ENCODE measurements at places on chromosomes 7 and 10.

GRCh38 chr7:21767300-21767900 lies 178.3 kb downstream of the CDCA7L start:
- peak; percentile 55 for DNase-seq

- DNase-seq: no peak
Measured at GRCh38 chr7:158680754-158681153, 23.9 kb downstream of the NCAPG2 start.

DNA sequence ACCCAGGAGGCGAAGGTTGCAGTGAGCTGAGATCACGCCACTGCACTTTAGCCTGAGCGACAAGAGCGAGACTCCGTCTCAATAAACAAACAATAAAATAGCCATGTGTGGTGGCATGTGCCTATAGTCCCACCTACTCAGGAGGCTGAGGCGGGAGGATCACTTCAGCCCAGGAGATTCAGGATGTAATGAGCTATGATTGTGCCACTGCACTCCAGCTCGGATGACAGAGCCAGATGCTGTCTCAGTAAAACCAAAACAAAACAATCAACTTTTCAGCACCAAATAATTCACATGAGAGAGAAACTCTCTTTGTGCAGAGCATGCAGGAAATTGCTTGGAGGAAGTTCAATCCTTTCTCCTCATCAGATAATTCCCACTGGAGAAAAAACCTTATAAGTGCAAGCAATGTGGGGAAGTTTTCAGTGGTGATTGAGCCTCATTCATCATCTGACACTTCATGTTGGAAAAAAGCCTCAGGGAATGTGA lies 13.4 kb upstream of the FIS1 start:
- DNase-seq: peak; percentile 43

GRCh38 chr10:69088801-69089501 lies 1.0 kb downstream of the SRGN start:
- DNase-seq: peak; percentile 78

DNA sequence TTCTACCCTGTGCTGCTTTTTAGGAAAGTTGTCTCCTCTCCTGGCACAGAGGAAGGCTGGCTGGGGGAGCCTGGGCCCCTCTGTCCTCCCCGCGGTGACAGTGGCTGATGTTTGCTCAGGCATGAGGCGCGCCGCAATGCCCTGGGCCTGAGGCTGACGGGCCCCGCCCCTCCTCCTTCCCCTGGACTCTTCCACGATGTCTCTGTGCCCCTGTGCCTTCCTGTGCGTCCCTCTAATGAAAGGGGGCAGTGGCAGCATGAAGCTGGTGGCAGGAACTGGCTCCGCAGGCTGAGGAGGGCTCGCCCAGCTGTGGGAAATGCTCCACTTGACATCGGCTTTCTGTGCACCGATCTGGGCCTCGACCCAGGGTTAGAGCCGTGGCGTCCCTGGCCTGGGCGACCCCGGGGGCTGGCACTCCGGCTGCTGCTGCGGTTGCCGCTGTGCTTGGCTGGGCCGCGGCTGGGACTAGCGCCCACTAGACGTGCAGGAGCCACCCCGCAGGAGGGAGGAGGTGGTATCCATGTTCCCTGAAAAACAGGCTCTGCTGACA lies 67.9 kb downstream of the ZNF680 start:
- no peak for DNase-seq

GRCh38 chr10:35639021-35639727 lies 2.9 kb downstream of the FZD8 start:
- no peak for DNase-seq

DNA sequence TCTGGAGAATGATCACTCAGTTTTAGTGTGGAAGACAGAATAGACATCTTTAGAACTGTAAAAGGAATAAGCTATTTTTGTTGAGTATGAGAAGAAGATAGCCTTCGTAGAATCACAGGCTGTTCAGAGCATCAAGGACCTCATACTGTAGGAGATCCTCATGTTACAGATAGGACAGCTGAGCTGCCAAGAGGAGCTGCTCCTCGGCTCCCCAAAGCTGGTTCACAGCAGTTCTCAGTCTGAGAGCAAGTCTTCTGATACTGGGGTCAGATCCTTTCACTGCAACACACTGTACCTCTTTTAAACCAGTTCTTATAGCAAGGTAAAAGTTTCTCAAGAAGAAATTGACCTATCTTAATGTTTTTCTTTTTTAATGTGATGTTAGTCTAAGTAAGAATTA lies 17.1 kb downstream of the CCNY start:
- DNase-seq: no peak

- DNase-seq: peak; percentile 43
Measured at GRCh38 chr10:78178940-78179339, 145.3 kb downstream of the RPS24 start.

- DNase-seq: peak; percentile 99
Measured at GRCh38 chr7:120052884-120053382, 220.0 kb upstream of the KCND2 start.

GRCh38 chr7:124366118-124366517 lies 333.3 kb upstream of the TMEM229A start:
- DNase-seq: no peak

- DNase-seq: peak; percentile 23
Measured at GRCh38 chr10:36345807-36346206, 703.7 kb upstream of the FZD8 start.

- peak; percentile 77 for DNase-seq
Measured at GRCh38 chr7:148941598-148942275, 57.6 kb upstream of the EZH2 start.

DNA sequence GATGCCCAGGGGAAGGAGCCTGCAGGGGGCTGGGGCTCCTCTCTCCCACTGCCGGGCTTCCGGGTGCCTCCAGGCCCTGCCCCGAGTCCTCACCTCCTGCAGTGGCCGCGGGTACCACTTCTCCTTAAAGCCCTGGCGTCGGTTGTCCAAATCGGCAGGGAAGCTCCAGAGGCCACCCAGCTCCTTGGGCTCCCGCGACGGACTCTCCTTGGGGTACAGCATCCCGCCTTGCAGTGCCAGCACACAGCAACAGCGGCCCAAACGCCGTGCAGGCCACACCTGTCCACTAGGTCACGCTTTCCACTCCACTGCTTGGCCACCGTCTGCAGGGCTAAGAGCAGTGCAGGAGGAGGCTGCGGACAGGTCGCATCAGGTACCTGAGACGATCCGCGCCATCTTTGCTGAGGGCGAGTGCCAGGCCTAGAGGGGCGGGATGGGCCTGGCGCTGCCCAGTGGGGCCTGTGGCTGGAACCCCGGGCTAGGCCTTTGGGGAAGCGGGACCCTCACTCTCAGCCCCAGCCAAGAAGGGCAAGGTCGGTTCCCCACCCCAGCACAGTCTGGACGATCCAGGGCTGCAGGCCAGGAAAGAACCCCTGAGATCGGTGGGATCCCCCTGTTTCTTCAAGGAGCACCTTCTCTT lies 47.7 kb upstream of the ZNF479 start:
- DNase-seq: no peak

DNA sequence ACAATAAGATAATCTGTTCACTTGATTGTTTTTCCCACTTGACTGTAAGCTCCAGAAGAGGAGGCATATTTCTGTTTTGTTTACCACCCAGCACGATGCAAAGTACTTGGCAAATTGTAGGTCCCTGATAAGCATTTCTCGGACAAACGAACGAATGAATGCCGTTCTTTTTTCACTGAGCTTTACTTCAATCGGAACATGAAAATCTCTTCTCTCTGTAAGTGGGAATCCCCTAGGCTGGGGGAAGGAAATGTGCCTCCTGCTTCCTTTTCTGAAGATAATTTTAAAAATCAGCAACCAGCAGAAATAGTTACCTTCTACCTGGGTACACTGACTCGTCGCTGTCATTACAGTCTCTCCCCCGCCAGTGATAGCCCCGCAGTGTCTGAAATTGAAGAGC lies 102.9 kb downstream of the AOAH start:
- no peak for DNase-seq

DNA sequence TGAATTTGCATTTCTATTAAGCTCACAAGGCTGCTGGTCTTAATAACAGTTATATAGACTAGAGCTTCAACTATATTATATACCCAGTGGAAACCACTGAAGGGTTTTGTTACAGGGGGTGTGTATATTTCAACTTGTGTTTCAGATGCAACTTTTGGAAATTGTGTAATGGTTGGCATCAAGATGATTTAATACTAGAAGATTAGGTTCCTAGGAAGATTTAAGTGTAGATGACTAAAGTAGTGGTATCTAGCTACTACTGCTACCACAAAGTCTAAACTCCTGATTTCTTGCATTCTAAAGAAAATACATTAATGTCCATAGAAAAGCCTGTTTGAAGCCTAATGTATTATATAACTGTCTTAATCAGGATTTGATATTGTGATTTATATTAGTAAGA lies 30.2 kb downstream of the AHR start:
- DNase-seq: no peak

DNA sequence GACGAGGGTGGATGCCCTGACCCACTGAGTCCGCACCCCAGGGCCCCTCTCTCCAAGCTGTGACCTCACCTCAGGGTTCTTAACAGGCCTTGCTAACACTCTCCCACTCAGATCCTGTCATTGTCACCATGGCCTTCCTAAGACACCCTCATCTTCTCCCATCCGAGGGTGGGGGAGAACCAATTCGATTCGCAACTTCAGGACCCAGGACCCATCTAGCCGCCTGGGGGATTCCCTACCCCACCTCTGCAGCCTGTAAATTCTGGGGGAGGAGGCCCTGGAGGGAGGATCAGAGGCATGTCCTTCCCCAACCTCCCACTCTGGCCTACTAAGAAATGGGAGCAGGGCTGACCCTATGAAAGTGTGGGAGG lies 17.4 kb downstream of the TRIM8 start:
- no peak for DNase-seq

GRCh38 chr7:120337308-120337907 lies 64.4 kb downstream of the KCND2 start:
- DNase-seq: peak; percentile 22

- peak; percentile 75 for DNase-seq
Measured at GRCh38 chr10:15106352-15107013, 9.3 kb downstream of the RPP38 start.

DNA sequence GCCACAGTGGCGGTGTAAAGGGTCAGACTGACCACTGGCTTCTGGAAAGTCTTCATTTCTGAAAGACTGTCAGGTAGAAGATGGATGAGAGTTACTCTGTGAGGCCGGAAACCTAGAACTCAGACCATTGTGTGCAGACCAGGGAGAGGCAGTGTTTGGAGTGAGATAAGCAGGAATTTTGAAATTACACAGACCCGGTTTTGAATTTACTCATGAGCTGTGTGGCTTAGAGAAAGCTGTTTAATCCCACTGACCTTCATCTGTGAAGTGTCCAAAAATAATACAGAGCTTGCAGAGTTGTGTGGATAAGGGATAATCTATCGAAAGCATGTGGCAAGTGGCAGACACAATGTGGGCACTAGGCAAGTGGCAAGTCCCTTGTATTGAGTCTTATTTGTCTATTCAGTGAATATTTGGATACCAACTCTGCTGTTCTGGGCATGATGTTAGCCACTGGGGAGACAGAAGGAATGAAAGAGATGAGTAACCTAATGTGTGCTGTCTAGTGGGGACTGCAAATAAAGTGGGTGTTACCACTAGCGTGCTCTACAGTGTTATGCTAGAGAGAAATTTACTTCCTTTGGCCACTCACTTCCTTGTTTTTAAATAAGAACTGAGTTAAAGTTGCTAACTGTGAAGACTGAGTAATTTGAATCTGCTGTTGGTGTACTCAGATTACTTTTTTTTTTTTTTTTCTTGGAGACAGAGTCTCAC lies 69.4 kb downstream of the KIAA1217 start:
- no peak for DNase-seq

DNA sequence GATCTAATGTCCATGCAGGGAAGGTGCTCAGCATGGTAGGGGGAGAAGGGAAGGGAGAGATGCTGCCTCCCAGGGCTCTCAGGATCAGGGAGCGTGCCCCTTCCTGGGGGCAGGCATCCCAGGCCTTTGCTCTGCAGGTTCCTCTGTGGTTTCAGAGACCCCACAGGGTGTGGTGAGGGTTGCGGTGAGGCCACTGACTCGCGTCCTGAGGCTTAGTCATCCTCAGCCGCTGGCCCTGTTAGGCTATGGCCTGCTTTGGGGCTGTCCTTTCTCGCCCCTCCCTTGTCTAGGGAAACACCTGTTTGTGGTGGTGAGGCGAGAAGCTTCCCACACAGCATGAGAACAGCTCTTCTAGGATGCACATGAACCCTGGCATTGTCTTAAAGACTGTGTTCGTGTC lies 558.3 kb upstream of the FOXK1 start:
- DNase-seq: no peak

- DNase-seq: no peak
Measured at GRCh38 chr7:94658826-94659225, 2.9 kb upstream of the SGCE start.

GRCh38 chr7:378551-379455 lies 88.8 kb downstream of the FOXL3 start:
- DNase-seq: no peak

- DNase-seq: peak; percentile 23
Measured at GRCh38 chr7:111931016-111931517, 275.1 kb downstream of the DOCK4 start.

- DNase-seq: no peak
Measured at GRCh38 chr7:125927556-125927955, 997.9 kb upstream of the POT1 start.

DNA sequence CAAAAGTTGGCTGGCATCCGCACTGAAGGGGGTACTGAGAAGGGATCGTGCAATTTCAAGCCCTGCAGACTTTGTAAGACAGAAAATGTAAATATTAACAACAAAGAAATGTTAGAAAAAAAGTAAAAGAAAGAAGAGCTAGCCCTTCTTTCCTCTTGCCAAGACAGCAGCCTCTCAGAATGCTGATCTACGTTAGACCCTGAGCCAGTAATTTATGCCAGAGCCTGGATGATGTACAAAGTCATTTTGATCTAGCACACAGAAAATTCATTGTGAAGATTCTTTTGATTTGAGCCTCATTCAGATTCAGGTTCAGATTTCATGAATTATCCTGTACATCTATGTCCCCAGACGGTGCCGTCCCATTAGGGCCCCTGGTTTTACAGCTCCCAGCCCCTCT lies 105.2 kb downstream of the PRKCQ start:
- DNase-seq: no peak

- no peak for DNase-seq
Measured at GRCh38 chr7:132998763-132999162, 83.1 kb downstream of the CHCHD3 start.

- DNase-seq: no peak
Measured at GRCh38 chr7:26085771-26086170, 66.2 kb upstream of the NFE2L3 start.

GRCh38 chr10:63382066-63382465 lies 83.7 kb downstream of the JMJD1C start:
- no peak for DNase-seq

DNA sequence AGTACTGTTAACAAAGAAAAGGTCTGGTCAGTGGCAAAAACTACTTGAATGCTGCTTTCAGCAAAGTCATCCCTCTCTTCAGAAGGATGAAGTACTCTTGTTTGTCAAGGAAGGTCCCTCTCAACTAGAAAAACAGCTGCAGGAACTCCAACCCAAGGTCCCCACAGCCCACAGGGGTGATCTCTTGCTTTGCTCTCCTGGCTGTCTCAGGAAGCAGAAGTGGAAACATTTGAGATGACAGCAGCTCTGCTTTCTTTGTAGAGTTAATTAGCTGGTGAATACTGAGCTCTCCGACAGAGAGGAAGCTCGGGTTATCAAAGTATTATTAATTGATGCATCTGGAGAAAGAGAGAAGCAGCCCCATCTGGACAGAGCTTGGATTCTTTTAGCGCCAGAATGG lies 25.4 kb upstream of the LRGUK start:
- no peak for DNase-seq

Data from fibroblast of mammary gland (primary cell).